ENCODE measurements at places on chromosomes 7 and 10.

GRCh38 chr10:79246606-79247275 is 100.5 kb upstream of the PPIF start:
- no peak for DNase-seq

DNA sequence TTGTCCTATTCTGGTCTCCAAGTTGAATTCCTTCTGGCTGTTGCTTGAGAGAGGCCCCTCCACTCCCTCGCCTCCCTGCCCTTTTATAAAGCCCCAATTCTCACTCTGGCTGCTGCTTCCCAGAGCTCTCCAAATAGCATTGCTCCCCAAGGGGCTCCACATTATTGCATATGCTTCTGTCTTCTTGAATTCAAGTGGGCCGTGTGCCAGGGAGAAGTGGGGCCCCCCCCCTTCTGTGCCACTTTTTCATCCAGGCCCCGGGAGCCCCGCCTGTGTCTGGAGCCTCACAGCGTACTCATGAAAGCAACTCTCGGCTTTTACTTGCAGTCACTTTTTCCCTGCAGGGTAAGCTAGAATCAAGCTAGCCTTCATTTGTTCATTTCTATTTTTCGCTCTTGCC is 265.1 kb downstream of the CCSER2 start:
- DNase-seq, result no peak

DNA sequence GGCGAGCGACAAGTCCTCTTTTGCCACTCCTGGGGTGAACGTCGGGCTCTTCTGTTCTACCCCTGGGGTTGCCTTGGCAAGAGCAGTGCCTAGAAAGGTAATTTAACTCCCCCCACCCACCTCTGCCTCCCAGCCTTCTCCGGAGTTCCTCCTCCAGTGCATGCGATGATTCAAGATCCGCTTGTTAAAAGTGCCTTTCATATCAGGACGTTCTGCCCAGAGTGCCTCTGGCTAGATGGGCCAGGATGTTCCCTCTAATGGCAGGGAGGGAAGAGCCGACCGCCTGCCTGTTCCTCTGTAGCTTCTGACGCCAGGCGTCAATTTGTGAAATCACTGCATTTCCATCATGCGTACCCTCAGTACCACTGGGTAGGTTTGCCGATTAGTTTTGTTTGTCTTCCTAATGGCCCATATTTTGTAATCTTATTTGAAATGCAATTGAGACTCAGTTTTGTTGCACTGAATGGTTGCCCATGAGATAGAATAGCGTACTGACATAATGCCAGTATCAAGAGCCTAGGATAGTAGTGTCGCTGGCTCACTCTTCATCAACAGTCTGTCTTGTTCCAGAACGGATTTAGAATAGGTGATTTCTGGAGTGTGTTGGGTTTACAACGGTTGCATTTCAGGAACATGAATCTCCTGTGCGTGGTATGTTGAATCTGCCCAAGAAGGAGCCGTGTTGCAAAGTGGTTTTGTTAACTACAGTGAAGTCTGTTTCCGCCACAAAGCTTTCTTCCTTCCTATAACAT is 13.5 kb downstream of the ECHDC3 start:
- no peak for DNase-seq

DNA sequence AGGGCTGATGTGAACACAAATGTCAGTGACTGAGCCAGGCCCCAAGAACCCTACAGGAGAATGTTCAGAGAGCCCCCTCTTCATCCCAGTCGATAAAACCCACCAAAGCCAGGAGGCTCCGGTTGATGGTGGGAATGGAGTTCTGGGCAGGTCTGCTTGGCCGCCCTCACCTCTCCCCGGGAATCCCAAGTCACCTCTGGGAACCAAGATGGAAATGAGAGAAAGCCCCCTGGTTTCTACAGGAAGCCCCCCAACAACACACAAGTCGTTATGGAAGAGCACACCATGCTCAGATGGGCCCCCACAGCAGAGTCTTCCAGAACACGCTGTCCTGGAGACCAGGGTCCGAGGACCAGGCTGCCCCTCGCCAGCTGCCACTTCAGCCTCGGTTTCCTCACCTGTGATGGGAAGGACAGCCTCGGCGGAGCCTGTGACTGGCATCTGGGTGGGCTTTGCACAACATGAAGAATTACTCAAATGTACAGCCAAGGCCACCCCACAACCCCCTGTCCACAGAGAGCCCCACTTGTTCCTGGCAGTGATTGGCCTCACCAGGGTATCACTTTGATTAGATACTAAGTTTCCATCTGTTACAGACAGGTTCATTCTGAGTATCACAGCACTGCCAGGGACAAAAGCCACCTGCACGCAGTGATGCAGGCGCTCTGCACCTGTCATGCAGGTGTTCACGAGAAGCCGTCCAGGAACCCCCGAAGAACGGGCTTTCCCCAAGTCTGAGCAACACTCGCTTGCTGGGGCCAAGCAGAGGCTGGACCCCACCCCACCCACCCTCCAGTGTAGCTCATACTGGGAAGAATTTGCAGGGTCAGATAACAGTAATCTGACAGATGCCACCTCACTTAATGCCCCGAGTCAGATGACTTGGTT is 57.6 kb downstream of the MKI67 start:
- DNase-seq, result no peak

- DNase-seq, result no peak
These were observed 3.8 kb upstream of the NRCAM start for GRCh38 chr7:108459922-108460551.

DNA sequence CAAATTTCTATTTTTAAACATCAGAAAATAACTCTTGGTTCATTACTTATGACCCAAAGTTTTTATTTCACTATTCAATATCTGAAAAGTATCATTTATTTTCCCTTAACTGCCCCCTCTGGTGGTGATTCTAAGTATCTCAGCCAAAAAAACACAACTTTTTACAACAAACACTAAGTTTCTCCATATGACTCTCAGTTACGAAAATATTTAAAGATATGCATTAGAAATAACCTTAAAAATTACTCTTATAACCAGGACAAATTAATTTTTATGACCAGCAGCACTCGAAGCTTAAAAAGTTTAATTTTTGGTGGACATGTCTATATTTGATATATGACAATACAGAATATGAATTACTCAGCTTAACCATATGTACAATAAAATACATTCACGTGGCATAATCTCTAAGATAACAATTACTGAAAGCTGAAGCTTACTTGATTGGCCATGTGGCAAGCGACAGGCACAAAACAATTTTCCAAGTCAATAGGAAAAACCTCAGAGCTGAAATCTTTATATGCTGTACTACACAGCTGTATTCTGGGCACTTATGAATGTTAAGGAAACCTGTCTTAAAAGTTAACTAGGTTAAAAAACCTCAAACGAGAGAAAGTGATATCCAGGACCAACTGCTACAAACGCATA is 2.3 kb downstream of the HNRNPA2B1 start:
- DNase-seq, result no peak

GRCh38 chr7:45084901-45085618 is 3.7 kb downstream of the NACAD start:
- DNase-seq, result no peak

GRCh38 chr7:116100626-116101025 is 70.1 kb upstream of the TFEC start:
- DNase-seq, result no peak

DNA sequence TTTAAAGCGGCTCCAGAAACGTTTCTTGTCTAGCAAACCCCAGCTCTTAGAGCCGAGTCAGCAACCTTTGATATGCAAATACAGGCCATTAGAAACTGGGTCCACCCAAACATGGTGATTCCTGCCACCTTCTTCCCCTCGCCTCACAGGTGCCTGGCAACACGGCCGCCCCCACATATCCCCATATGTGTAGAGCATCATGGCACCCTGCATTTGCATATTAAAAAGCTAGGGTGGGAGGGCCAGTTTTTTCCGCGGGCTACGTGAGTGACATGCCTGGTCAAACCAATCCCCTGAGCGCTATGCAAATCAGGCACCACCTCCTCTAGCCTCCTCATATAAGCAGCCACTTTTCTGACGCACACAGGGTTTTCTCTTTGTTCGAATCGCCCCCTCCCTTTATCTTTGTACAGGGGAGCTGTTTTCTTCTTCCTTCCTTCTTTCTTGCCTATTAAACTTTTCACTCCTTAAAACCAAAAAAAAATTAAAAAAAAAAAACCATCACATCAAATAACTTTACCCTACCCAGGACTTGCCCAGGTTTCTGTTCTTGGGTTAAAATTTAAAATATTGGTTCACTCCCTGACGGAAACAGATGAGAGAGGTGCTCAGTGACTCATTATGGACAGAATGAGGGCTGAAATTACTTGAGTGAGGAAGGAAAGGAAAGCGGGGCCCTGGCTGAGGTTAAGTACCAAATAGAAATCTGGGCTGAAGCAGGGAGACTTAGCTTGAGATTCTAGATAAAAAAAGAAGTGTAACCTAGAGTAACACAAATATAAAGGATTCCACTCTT is 59.8 kb downstream of the COA1 start:
- DNase-seq, result peak; percentile 59

- peak; percentile 29 for DNase-seq
These were observed 738 bp downstream of the VPS26A start for GRCh38 chr10:69124563-69125268.

DNA sequence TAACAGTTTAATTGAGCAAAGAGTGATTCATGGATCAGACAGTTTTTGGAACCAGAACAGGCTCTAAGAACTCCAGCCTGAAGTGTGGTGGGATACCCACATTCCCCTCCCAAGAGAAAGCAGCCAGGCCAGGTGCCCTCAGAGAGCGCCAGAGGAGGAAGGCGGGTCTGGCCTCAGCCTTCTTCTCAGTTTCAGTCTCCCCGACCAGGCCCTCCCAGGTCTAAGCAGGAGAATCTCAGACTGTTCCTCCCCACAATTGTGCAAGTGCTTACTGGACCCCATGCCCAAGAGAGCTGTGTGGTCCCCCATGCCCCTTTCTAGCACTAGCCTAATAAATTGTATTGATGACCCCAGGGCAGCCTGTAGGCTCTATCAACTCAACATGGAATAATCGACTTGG is 25.6 kb downstream of the PPIF start:
- no peak for DNase-seq

DNA sequence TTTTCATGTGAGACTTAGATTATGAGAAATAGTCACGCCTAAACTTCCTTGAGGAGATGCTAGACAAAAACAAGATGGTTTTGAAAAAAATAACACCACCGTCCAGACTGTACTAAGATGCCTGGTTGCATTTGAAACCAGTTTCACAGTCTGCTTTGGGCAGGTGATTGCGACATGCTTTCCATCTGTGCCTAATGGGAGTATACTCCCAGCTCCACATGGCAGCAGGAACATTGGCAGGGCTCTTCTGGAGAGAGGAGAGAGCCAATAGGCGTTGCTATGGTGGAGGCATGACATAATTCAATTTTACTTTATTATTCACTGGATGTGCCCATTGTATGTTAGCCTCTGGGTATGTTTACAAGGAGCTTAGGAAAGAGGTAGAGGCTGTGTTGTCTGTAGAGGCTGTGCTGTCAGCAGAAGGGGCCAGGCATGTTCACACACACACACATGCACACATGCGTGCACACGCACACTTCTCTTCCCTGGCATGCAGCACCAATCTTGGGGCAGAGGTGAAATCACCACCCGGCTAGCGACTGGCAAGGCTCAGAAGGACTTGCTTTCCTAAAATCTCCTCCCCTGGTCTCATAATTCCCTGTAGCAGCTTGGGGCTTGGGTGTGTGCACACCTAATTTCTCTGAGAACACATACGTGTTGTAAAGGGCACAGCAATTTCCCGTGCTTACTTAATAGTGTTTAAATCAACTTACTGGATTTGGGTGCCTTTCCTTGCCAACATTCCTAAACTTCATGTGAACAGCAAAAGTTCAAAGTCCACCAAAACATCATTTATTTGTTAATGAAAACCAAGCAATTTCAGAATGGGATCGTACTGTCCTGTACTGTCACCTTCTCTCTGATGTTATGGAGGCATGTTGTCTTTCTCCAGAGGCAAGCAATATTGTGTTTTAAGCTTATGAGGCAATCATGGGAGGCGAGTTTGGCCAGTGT is 162.1 kb downstream of the TCF7L2 start:
- no peak for DNase-seq

DNA sequence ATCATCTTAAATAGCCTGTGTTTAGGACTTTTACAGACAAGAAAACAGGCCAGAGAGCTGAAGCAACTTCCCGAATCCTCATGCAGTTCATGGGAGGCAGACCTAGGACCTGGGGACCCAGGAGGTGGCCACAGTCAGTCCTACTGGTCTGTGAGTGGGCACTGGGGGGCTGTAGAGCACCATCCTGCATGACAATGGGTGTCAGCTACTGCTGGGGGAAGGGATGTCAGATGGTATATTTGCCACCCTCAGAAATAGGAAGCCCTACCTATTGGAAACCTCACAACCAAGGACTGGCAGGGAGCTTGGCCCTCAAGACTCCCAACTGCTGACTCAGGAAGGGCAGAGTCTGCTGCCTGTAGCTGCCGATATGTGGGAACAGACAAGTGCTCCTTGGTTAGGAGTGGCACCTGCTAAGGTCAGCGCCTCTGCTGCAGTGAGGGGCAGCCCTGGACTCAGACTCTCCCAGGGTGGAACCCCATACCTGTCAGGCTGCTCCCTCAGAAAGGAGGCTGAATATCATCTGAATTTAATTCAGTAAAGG is 29.7 kb downstream of the OGDH start:
- no peak for DNase-seq

GRCh38 chr7:45236666-45237065 is 79.1 kb downstream of the RAMP3 start:
- no peak for DNase-seq

- no peak for DNase-seq
These were observed 40.9 kb downstream of the XPNPEP1 start for GRCh38 chr10:109882251-109883057.

DNA sequence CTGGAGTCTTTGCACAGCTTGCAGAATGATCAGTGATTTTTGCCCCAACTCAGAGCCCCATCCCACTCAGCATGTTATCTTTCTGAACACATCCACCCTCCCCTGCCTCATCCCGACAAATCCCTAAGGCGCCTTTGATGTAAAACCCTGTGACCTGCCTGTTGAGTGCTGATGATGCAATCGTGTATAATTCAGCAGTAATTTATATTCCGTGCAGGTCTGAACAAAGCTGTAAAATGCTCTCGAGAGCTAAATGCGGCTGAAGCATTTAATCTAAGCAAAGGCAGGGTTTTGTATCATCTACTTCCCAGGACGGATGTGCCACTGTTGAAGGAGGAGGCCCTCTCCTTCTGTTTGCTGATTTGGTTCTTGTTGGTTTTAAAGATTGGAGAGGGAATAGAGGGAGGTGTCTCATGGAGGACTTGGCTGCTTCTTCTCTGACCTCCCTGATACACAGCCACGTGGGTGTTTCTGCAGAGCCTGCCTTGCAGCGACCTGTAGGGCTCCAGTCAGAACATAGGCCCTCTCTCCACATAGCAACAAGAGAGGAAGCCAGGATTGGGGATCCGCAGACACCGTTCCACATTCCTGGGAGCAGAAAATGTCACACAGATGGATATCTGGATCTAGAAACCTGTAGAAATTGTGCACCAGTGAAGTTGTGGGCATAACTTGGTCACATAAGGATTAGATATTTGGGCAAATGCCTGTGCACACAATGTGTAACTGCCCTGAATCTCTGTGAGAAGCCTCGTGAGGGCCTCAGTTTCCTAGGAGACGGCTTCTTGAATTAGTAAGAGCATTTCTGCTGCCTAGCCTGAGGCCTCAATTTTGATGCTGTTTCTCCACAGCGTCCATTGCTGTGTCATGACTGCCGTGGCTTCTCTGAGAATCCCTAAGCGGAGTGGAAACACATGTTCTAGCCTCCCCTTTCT is 90.2 kb upstream of the AGK start:
- DNase-seq, result no peak

- DNase-seq, result no peak
These were observed 22.1 kb upstream of the PPP1R17 start for GRCh38 chr7:31664890-31665289.

Data from activated T-cell treated with anti-CD3 and anti-CD28 coated beads for 4 hours (primary cell).